Foreskin keratinocyte (primary cell): ENCODE measurements at places on chromosomes 4 and X.

DNA sequence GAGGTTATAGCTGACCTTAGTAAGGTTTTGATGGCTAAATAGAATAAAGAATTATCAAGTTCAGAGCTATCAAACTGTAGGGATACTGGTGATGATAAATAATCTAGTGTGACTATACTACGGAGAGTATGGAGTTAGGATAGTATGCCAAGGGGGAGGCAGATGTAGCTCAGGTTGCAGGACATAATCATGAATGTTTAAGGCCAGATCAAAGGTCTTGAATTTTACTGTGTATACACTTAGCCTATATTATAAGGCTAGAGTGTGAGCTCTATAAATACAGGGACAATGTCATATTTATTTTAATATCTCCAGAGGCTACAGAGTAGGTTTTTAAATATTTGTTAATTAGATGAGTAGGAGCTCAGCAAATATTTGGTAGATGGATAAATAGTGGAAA is 131.1 kb upstream of the STIM2 start:
- DNase-seq: no peak

DNA sequence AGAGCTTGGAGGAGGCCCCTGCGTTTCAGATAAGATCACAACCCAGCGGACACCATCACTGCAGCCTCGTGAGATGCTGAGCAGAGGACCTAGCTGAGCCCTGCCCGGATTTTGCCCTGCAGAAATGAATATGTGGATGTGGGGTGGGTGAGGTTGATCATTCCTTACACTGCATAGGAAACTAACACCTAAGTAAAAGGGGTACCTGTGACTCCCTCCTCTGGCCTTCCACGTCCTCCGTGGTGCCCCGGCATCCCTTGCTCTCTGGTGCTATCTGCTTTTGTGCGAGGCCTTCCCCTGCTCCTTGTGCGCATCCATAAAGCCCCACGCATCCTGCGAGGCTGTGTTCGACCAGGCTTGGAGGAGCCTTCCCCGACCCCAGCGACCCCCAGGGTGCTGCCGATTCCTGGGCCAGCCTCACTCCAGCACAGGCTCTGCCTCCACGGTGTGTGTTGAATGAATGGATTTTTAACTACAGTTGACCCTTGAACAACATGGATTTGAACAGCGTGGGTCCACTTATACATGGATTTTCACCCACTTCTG is 25.6 kb upstream of the GPR78 start:
- DNase-seq: no peak

DNA sequence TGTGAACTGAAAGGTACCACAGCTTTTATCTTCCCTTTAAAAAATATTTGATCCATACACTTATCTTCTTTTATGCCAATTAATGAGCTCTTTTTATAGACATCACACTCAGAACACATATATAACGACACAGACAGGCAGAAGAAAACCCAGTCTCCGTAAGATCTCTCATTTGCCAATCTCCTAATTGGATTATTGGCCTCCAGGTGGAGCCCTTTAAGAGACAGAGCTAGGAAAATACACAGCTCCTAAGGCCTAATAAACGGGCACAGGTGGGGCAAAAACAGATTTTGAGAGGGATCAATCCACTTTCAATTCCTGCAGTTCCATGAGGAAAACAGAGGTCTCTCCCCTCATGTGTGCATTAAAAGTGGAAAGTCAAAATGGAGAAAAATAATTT is 1495.4 kb downstream of the RPA4 start:
- no peak for DNase-seq

- DNase-seq: no peak
Measured at GRCh38 chr4:87838890-87839591, 6.3 kb downstream of the MEPE start.

GRCh38 chr4:42768125-42768748 is 111.3 kb upstream of the ATP8A1 start:
- DNase-seq: no peak

DNA sequence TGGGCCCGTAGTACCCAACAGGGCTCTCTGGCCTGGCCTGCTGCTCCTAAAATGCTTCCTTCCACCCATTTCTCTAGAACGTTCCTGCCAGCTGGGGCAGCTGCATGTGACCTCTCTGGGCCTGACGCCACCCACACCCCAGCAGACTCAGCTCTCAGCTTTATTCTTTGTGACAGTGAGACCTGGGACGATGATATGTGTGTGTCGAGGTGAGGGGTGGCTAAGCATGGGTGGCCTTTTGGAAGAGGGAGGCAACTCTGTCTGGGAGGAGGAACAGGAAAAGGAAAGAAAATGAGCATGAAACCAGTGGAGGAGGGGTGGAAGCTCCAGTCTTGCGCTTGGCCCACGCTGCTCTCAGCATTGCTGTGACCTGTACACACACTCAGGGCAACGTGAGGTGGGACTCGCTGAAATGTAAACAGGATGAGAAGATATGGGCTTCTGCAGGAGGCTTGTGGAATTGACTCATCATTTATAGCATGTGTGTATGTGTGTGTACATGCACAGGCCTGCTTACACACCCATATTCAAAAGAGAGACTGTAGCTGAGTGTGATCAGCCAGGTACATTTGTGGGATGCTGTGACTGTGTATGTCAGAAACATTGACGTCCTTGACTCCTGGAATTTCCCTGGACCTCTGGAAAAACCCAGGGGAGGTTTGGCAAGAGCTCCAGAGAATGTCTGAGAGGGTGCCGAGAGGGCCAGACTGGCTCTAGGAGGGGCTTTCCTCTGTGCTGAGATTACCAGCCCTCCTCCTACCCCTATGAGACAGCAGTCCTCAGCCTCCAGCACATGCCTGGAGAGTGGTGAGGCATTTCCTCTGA is 137.9 kb downstream of the PJA1 start:
- peak; percentile 98 for DNase-seq

- no peak for DNase-seq
Measured at GRCh38 chr4:186628058-186628711, 72.8 kb upstream of the MTNR1A start.

- DNase-seq: no peak
Measured at GRCh38 chr4:132269303-132269990, 879.6 kb upstream of the PCDH10 start.

GRCh38 chr4:133544097-133544496 is 395.0 kb downstream of the PCDH10 start:
- DNase-seq: no peak

- no peak for DNase-seq
Measured at GRCh38 chr4:16598597-16599206, 299.7 kb downstream of the LDB2 start.

GRCh38 chr4:148926276-148927260 is 484.4 kb upstream of the NR3C2 start:
- peak; percentile 53 for DNase-seq

DNA sequence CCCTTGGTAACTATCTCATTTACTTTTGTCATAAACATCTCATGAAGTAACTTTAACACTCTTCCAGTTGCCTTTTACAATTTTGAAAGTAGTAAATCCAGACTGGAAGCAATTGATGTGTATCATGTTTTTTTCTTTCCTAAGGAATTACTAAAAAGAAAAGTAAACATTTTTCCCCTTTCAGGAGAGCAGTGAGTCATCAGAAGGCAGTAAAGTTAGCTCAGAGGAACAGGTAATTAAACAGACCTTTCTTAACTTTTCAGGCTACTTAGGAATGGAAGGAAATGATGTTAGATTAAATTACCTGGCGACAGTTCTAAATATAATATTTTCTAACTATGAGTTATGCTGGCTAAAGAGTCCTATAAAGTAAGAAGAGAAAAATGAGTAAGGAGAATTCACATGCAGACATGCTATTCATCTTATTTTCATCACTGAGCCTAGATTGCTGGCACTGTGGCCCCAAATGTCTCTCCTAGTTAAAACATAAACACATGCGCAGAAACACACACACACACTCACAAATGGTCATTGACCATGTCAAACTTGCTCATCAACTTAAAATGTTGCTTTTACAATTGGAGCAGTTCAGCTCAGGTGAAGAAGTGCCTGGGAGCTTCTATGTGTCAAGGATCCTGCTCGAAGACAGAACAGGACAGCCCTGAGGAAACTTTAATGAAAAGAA is 9.3 kb downstream of the DMP1 start:
- DNase-seq: peak; percentile 64

- no peak for DNase-seq
Measured at GRCh38 chr4:88418411-88418810, 38.5 kb upstream of the HERC5 start.

DNA sequence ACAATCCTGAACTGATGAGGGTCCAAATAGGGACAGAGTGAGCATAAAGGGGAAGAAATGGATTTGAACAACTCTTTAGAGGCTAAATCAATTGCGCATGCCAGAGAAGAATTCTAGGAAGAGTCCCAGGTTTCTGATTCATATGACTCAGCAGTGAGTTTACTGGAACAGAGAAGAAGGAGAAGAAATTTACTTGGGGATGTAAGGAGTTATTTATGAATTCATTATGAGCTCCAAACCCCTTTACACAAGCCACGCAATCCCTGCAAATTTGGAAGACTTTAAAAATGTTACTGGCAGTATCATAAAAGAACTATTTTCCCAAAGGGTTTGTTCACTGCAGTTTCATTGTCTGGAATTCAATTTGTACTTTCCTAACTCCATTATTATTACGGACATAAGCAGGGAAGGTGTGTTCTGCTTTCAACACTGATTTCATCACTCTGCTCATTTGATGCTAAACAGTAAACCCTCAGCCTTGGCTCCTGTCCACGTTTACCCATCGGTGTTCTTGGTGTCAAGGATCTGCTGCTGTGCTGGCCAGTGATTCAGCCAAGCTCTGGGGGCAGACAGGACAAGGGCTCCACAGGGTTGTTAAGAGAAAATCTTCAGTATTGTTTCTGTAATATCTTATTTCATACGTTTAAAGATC is 273.7 kb downstream of the HNRNPD start:
- DNase-seq: no peak

- no peak for DNase-seq
Measured at GRCh38 chr4:103074744-103075434, 1.7 kb downstream of the SLC9B2 start.

- no peak for DNase-seq
Measured at GRCh38 chrX:97843200-97843811, 959.6 kb downstream of the RPA4 start.

GRCh38 chr4:41325901-41326300 is 69.2 kb downstream of the UCHL1 start:
- DNase-seq: no peak

DNA sequence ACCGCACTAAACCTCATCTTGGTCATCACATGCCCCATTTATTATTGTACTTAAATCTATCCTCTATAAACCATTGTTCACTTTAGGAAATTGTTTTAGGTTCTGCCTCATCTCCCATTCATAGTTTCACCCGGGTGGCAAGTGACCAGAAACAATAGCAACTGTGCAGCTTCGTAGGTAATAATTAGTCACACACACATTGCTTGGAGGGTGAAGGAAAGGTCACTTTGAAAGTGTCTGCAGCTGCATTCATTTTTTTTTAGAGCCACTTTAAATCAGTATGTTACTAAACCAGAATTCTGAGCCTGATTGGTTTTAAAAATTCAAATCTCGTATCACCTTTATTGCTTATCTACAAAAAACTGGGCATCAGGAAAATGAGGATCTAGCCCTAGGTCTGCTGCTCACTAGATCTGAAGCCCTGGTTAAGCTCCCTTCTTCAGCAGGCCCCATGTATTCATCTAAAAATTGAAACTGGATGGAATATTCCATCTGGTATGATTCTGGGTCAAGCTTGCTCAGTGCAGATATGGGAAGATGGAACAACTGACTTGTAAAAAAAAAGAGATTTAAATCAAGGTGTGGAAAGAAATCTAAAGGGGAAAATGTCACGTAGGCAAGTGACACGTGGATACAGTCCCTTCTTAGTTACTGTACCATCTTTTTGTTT is 62.4 kb downstream of the LIMCH1 start:
- DNase-seq: no peak

- DNase-seq: no peak
Measured at GRCh38 chr4:171718069-171718468, 95.1 kb upstream of the GALNTL6 start.

GRCh38 chrX:108245462-108245861 is 153.9 kb downstream of the ATG4A start:
- DNase-seq: no peak

GRCh38 chrX:130714135-130714534 is 188.9 kb downstream of the ENOX2 start:
- no peak for DNase-seq

- peak; percentile 56 for DNase-seq
Measured at GRCh38 chr4:183571350-183571941, 66.6 kb downstream of the ING2 start.

- no peak for DNase-seq
Measured at GRCh38 chr4:8477095-8477635, 36.6 kb downstream of the TRMT44 start.

- no peak for DNase-seq
Measured at GRCh38 chr4:73221734-73222133, 36.9 kb downstream of the ANKRD17 start.

- DNase-seq: no peak
Measured at GRCh38 chrX:143058120-143058519, 32.4 kb downstream of the SPANXN4 start.

DNA sequence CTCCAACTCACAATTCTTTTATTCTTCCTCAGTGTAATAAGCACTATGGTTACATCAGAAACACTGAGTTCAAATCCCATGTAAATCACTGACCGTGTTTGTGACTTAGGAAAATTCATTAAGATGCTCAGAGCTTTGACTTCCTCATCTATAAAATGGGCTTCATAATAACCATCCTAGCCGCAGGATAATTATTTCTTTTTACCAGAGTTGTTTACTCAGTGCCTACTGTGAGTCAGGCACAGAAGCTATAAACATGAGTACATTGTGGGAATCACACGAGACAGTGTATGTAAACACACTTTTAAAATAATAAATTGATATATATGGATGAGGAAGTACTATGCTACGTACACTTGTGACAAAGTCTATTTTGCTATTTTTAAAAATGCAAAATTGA is 296.3 kb upstream of the TENM3 start:
- no peak for DNase-seq

DNA sequence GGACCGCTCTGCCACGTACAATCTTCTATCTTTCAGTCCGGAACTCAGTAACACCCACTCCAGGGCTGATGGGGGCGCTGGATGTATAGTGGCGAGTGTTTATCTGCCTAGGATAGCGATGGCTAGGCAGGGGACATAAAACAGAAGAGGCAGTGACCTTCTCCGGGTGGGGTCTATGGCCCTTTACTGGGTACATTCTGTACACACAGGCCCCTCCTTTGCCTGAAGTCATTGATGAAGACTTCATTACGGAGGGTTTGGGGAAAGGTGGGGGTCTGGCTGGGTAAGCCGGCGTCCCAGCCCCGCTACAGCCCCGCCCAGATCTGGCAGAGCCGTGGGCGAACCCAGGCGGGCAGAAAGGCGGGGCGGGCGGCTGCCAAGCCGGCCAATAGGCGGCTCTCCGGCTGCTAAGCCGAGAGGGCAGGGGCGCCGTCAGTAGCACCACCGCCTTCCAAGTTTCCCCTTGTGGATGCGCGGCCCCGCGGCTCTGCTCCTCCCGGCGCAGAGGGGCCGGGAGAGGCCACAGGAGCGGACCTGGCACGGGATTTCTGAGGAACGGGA is at the start of gene CHST7:
TSS of gene CHST7 (plus strand) at position 435 of the 561 bp plus-strand sequence. CDS start 167 bp downstream, outside the sequence.
- peak; percentile 39 for DNase-seq

- DNase-seq: no peak
Measured at GRCh38 chrX:118437283-118437682, 58.3 kb upstream of the DOCK11 start.

- DNase-seq: no peak
Measured at GRCh38 chrX:28590396-28590795, 3.1 kb downstream of the IL1RAPL1 start.

- DNase-seq: no peak
Measured at GRCh38 chr4:143085224-143085623, 99.5 kb upstream of the USP38 start.

- DNase-seq: no peak
Measured at GRCh38 chr4:158202481-158202880, 7.8 kb upstream of the TMEM144 start.
